ENCODE measurements at places on chromosomes 2 and 18.

DNA sequence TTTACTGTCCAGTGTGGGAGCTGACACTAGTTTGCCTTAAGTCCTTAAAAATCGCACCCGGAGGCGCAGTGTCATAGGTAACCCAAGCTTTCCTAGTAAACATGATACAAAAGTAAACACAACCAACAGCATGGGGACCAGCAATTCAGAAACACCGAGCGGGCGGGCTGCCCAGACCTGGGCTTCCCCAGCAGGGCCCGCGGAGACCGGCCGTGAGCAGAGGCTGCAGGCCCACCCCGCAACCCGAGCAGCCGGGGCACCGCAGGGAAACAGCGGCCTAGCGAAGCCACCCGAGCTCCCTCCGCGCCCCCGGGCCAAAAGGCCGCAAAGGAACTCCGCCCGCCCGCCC is 296 bp downstream of the TTC21B start:
- no peaks in the 10 kb centered on the region for H3K27me3 ChIP-seq
- peak overlapping the region; percentile 81 for H3K27ac ChIP-seq
- no peak for DNase-seq
- H3K4me3 ChIP-seq, result peak overlapping the region; percentile 76
- peaks cover 19% of the 10 kb centered on the region for H3K4me1 ChIP-seq

GRCh38 chr2:17115042-17115441 is 403.2 kb downstream of the RAD51AP2 start:
- H3K27ac ChIP-seq, result no peak overlapping the region
- no peak for DNase-seq
- H3K4me3 ChIP-seq, result no peak overlapping the region
- no peaks in the 10 kb centered on the region for H3K36me3 ChIP-seq

DNA sequence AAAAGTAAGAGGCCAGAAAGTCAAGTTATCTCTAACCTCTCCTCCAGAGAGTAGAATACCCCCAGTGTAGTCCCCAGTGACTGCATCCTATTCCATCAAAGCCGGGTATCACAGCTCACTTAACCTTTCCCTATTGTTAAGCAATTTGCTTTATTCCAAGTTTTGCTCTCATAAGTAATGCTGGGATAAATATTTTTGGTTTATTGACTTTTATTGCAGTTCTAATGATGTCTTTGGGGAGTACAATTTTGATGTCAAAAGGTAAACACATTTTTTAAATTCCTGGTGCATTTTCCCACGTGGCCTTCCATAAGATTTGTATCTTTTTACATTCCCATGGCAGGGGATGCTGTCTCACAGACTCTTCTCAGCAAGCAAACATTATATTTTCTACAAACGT is 43.3 kb downstream of the CMPK2 start:
- H3K36me3 ChIP-seq, result no peaks in the 10 kb centered on the region
- peaks cover 5% of the 10 kb centered on the region for H3K4me1 ChIP-seq
- H3K4me3 ChIP-seq, result no peak overlapping the region
- H3K27me3 ChIP-seq, result no peaks in the 10 kb centered on the region
- H3K27ac ChIP-seq, result no peak overlapping the region

DNA sequence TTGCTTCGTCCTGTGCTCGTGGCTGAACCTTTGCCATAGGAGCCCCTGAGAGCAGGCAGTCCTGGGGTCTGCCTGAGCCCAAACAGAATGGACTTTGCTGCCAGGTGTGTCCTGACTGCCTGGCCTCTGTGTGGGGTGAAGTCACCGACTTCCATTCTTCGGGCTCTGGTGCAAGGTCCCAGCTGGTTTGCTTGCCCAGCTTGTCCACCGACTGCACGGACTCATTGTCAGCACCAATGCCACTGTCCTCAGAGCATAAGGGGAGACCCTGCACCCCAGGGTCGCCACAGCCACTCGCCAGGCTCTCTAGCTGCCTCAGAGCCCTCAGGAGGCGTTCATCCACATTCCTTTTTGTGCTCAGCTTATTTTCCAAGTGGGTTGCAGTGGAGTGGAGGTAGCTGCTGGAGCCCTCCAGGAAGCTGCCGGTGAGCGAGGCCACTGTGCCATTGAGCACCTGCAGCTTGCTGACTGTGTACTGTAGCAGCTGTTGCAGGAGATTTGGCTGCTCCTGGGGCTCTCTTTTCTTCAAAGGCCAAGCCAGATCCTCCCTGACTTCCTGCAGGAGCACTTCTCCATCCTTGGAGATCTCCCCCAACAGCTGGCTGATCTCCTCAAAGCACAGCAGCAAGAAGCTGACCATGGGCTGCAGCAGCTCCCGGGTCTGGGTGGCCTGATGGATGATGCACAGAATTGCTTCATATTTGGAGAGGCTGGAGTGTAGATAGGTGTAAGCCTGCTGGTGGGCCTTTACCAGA is 1.2 kb downstream of the PCARE start:
- H3K4me3 ChIP-seq, result no peak overlapping the region
- no peak overlapping the region for H3K27ac ChIP-seq
- H3K36me3 ChIP-seq, result no peaks in the 10 kb centered on the region

GRCh38 chr2:70948337-70949003 is 12.8 kb downstream of the ATP6V1B1 start:
- H3K27me3 ChIP-seq, result peaks cover 10% of the 10 kb centered on the region
- peak; percentile 86 for DNase-seq
- H3K4me1 ChIP-seq, result no peaks in the 10 kb centered on the region
- no peak overlapping the region for H3K27ac ChIP-seq
- H3K36me3 ChIP-seq, result no peaks in the 10 kb centered on the region

DNA sequence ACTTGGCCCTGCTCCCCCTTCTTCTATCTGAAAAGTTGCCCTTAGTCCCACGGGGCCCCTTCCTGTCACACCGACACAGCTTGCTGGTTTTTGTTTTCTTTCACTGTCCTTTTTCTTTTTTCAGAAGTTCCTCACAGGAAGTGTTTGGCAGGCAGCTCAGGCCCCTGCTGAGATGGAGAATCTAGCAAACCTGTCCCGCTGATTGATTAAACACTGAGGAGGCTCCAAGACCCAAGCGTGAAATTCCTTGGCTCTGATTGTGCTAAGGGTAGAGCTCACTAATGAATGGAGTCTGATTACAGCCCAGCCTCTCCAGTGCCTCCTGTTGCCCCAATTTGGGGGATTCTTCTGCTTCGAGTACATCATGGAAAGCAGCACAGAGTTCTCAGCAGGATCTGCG is 365.9 kb upstream of the MEX3C start:
- H3K27me3 ChIP-seq, result no peaks in the 10 kb centered on the region
- H3K36me3 ChIP-seq, result no peaks in the 10 kb centered on the region
- H3K4me1 ChIP-seq, result no peaks in the 10 kb centered on the region
- no peak overlapping the region for H3K4me3 ChIP-seq
- DNase-seq, result no peak

DNA sequence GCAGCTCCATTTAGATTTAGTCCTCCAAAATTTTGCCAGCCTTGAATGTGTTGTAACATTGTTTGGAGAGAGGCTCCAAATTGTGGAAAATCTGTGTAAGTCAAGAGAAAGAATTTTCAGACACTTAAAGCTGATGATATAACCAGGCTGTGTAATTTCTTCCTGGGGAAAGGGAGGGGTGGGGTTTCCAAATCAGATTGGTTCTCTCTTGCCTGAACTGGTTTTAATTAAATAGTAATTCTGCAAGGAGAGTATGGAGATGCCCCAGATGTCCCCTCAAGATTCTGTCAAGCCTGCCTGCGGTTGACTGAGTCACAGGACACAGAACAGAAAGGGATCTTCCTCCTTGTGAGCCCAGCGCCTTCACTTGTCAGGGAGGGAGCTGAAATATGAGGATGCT is 54.5 kb downstream of the C18orf63 start:
- no peaks in the 10 kb centered on the region for H3K27me3 ChIP-seq
- H3K4me1 ChIP-seq, result no peaks in the 10 kb centered on the region
- H3K36me3 ChIP-seq, result no peaks in the 10 kb centered on the region

- H3K4me3 ChIP-seq, result no peak overlapping the region
- no peak overlapping the region for H3K27ac ChIP-seq
- H3K4me1 ChIP-seq, result peaks cover 7% of the 10 kb centered on the region
- H3K36me3 ChIP-seq, result no peaks in the 10 kb centered on the region
Measured at GRCh38 chr18:74453016-74453566, 4.0 kb downstream of the DIPK1C start.

DNA sequence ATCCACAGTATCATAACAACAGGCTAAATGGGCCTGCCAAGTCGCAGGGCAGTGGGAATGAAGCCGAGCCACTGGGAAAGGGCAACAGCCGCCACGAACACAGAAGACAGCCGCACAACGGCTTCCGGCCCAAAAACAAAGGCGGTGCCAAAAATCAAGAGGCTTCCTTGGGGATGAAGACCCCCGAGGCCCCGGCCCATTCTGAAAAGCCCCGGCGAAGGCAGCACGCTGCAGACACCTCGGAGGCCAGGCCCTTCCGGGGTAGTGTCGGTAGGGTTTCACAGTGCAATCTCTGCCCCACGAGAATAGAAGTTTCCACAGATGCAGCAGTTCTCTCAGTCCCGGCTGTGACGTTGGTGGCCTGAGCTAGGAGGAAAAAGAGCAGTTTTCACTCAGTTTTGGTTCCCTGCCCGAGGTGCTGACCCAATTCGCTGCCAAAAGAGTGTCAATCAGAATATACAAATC is 32.2 kb downstream of the KCTD18 start:
- DNase-seq, result no peak
- H3K4me3 ChIP-seq, result no peak overlapping the region
- H3K27me3 ChIP-seq, result no peaks in the 10 kb centered on the region
- H3K4me1 ChIP-seq, result no peaks in the 10 kb centered on the region
- H3K27ac ChIP-seq, result no peak overlapping the region
- peaks cover 34% of the 10 kb centered on the region for H3K36me3 ChIP-seq

GRCh38 chr2:199778655-199779054 is 72.3 kb downstream of the FTCDNL1 start:
- no peaks in the 10 kb centered on the region for H3K36me3 ChIP-seq
- H3K27me3 ChIP-seq, result no peaks in the 10 kb centered on the region
- H3K27ac ChIP-seq, result no peak overlapping the region
- H3K4me3 ChIP-seq, result no peak overlapping the region

GRCh38 chr2:71380665-71381064 is 49.1 kb downstream of the ZNF638 start:
- H3K27ac ChIP-seq, result no peak overlapping the region
- DNase-seq, result no peak
- peaks cover 84% of the 10 kb centered on the region for H3K36me3 ChIP-seq
- no peaks in the 10 kb centered on the region for H3K27me3 ChIP-seq
- no peaks in the 10 kb centered on the region for H3K4me1 ChIP-seq

GRCh38 chr2:185318271-185318724 is 420.3 kb upstream of the FSIP2 start:
- H3K4me3 ChIP-seq, result no peak overlapping the region
- no peaks in the 10 kb centered on the region for H3K36me3 ChIP-seq
- no peak overlapping the region for H3K27ac ChIP-seq
- DNase-seq, result no peak
- no peaks in the 10 kb centered on the region for H3K4me1 ChIP-seq
- no peaks in the 10 kb centered on the region for H3K27me3 ChIP-seq

DNA sequence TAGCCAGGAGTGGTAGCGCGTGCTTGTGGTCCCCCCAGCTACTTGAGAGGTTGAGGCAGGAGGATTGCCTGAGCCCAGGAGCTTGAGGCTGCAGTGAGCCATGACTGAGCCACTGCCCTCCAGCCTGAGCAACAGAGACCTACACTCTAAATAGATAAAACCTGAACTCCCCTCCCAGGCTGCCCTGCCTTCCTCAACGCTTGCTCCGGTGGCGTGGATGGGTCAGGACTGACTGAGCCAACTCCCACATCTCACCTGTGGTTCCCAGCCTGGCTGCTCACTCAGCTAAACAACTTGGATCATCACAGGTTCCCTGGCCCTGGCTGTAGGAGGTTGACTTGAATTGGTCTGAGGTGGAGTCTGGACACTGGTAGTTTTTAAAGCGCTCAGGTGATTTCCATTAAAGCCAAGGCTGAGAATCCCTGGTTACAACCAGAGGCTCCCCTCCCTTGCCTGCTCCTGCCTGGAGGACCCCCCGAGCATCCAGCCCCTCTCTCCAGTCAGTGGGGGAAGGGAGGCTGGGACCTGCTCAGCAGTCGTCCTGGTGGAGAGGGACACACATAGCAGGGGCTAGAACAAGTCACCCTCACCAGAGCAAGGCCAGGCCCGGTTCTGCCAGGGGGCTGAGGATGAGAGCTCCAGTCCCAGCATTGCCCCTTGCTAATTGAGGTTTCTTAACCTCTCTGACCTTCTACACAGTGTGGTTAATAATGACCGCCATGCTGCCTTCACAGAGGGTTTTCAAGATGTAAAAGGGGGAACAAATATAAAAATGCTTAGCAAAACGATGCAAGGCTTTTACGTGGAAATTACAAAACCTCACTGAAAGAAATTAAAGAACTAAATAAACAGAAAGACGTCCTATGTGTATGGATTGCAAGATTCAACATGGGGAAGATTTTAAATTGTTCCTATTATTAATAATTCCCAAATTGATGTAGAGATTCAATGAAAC is 46.9 kb upstream of the TAF1B start:
- H3K27ac ChIP-seq, result no peak overlapping the region
- peaks cover 13% of the 10 kb centered on the region for H3K4me1 ChIP-seq
- no peaks in the 10 kb centered on the region for H3K27me3 ChIP-seq
- H3K36me3 ChIP-seq, result no peaks in the 10 kb centered on the region

DNA sequence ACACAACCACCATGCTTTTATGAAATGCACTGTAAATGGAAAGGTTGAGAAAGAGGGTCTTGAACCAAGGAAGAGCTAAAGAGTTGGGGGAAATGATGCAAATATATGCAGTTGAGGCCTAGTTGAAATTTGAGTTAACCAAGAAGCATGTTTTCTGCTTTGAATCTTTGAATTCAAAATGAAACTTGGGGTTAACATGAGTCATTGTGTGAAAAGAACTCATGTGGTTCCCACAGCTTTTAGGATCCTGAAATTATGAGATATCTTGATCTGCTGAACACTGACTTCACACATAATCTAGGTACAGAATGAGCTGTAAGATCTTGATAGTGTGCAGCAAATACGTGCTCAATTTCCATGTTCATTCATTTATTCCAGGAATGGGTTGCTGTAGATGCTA is 422.9 kb upstream of the TRIB2 start:
- H3K4me3 ChIP-seq, result no peak overlapping the region
- DNase-seq, result no peak
- no peaks in the 10 kb centered on the region for H3K36me3 ChIP-seq
- no peak overlapping the region for H3K27ac ChIP-seq

DNA sequence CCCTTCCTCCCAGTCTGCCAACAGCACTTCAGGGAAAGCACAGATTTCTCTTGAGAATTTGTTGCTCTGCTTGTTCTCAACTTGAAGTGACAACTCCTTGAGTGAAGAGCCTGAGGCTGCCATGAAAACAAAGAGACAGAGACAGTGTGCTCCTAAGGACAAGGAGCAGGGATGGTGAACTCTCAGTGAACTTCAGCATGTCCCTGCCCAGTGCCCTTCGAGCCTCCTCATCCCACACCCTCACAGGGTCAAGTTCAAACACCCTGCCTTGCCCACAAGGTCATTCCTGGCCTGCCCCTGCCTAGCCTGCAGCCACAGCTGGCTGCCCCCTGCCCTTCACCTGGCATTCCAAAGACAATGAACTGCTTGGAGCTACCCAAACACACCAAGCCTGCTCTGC is 343.5 kb upstream of the KLHL29 start:
- no peak overlapping the region for H3K27ac ChIP-seq
- no peak for DNase-seq
- no peaks in the 10 kb centered on the region for H3K27me3 ChIP-seq
- no peaks in the 10 kb centered on the region for H3K36me3 ChIP-seq

DNA sequence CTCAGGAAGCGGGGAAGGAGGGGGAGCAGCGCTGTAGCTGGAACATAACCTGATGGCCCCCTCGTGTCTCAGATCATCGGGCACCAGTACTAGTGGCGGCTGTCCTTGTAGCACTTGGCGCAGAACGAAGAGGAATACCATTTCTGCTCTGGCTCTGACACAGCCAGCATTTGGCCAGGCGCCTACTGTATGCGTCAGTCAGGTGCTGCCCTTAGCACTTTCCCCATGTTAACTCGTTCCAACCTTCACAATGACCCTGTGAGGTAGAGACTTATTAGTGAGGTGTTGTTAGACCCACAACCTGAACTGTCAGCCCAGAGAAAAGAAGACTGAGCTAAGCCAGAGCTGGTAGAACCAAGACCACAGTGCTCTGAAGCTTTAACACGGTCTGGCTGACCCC is 47.7 kb upstream of the EML6 start:
- H3K27me3 ChIP-seq, result no peaks in the 10 kb centered on the region
- peaks cover 5% of the 10 kb centered on the region for H3K36me3 ChIP-seq
- no peak overlapping the region for H3K27ac ChIP-seq
- peak; percentile 73 for DNase-seq

All from upper lobe of right lung (tissue), 1 donor.